ENCODE measurements at places on chromosomes 1 and 21.

GRCh38 chr1:223835754-223836153 lies 10.0 kb downstream of the TP53BP2 start:
- DNase-seq: no peak

DNA sequence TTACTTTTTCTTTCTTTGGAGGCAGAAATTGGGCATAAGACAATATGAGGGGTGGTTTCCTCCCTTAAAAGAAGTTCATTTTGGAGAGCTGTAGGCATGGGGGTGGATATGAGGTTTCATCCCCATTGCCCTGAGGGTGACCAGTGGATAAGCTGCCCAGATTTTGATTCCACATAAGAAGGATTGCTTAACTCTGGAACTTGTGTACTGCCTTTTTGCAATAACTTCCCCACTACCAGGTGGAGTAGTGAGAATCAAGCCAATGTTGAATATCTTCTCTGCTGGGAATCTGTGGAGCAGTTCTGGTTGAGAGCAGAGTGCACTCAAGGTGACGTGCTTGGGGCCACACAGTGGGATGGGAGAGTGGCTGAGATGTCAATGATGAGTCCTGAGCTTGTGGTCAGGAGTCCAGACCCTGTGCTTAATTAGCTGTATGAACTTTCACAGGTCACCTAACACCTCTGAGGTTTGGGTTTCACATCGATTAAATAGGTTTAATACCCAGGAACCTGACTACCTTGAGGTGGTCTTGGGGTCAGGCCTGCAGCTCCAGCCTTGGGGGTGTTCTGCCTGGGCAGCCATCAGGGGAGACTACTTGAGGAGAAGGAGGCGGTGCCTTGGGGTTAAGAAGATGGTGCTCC lies 152.9 kb downstream of the FCRL5 start:
- DNase-seq: no peak

GRCh38 chr21:35138665-35139381 lies 89.7 kb upstream of the RUNX1 start:
- DNase-seq: no peak

- no peak for DNase-seq
Observed at GRCh38 chr1:198125995-198126735, 30.6 kb upstream of the NEK7 start.

DNA sequence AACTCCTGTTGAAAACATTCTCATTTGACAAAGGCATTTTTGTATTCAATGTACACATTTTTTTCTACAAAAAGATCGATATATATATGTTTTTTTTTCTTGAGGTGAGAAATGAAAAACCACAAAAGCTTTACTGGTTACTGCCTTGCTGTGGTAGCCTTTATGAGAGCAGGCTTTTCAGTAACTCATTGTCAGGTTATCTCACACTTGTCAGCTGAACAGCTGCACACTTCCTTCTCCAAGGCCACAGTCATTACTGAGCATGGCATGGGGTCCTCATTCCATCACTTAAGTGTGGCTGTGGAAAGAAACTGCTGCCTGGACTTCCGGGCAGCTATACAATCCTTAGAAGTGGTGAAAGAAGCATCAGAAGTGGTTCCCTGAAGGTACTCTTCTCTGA lies 169.3 kb upstream of the ZP4 start:
- no peak for DNase-seq

DNA sequence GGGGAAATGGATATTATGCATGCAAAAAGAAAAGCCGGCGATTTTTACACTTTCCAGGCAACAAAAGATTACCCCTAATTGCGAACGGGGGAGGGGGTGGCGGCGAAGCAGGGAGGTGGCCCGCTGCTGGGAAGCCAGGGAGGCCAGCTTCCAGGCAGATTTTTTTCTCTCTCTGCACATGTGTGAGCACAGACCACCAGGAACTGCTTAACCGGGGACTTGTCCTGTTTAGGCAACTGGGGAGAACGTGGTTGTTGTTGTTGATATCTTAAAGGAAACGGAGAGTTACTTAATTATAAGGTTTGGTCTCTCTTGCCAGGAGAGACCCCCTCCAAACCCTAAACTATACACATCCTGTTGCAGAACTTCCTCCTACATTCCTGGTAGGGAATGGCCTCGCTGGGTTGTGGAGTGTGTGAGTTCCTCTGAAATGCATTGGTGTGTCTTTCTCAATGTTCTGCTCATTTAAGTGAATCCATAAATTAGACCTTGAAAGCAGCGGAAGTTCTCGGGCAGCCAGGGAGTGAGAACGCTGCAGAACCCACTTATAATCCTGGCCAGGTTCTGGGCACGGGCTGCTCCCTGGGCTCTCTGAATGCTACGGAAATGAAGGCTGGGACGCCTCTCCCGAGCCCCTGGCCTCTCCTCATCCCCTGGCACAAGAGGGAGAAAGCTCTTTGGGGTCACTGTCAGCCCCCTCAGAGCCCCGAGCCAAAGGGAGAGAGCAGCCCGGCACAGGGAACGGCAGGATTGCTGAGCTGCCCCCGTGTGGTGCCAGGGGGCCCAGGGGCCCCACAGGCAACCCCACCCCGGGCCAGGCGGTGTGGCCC lies 250.0 kb downstream of the FOXD2 start:
- DNase-seq: no peak

DNA sequence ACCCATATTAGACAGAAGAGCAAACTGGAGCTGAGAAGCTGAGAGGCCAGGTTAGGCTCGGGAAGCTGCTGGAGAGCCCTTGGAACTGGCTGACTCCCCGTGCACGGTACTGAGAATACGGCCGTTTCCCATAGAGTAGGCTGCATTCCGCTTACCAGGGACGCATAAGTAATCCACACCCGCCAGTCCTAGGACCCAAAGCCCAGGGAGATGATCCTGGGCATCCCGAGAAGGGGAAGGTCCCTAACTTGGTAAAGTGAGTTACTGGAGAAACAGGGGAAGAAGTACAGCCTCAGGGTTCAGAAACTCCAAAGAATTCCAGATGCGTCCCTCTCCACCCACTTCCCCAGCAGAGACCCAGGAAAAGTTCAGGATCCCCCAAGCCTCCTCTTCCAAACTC lies 1.3 kb downstream of the LRRC38 start:
- DNase-seq: no peak

- no peak for DNase-seq
Observed at GRCh38 chr1:234731569-234732085, 121.6 kb upstream of the IRF2BP2 start.

DNA sequence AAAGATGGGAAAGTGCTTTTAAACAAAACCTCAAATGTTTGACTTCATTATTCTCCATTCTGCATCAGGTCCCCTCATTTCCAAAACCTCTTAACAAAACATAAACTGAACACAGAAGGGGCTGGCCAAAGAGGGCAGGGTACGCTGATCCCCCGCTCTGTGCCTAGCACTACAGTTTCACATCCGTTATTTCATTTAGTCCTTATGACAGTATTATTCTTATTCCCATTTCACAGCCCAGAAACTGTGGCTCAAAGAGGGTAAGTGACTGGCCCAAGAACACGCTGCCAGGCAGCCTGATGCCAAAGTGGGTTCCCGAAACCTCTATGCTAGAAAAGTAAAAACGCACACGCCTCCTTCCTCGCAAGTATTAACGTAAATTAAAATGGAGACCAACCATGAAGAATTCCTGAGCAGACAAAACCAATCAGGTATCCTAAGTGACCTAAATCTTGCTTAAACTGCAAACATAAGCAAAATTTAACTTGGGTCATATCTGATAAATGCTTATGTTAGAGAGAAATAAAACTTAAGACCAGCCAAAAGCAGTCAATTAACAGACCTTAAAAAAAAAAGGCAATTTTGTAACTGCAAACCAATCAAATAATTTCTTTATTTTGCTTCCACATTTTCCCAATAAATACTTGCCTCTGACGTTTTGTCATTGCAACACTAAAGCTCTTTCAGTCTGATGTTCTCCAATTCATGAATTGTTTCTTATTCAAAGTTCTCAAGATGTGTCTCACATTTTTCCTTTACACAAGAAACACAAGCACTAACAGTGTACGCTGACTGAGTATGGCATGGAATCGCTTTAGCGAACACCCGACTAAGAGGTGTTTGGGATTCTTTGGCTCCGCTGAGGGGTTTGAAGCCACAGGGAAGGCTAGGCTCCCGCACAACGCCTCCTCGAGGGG lies 653 bp downstream of the CASP9 start:
- DNase-seq: no peak

- DNase-seq: no peak
Observed at GRCh38 chr1:31830065-31830464, 14.2 kb upstream of the SPOCD1 start.

GRCh38 chr1:63774617-63775417 lies 1.0 kb downstream of the ROR1 start:
- no peak for DNase-seq

All from activated gamma-delta T cell (primary cell).